A549 (cell line): ENCODE measurements at places on chromosomes 4 and X. TPM values are rescaled to one million over a fixed set of nuclear protein-coding genes. Genes with fewer than 3 reads are reported as not detected.

GRCh38 chr4:125315576-125316400 is 1.0 kb downstream of the FAT4 start:
- peak; percentile 36 for DNase-seq

GRCh38 chr4:64000241-64000640 is 409.0 kb downstream of the TECRL start:
- DNase-seq: no peak

Gene AREG
- polyA plus RNA-seq: 46.3 to 58.9 TPM (median 52.2 TPM) in 3 replicates

DNA sequence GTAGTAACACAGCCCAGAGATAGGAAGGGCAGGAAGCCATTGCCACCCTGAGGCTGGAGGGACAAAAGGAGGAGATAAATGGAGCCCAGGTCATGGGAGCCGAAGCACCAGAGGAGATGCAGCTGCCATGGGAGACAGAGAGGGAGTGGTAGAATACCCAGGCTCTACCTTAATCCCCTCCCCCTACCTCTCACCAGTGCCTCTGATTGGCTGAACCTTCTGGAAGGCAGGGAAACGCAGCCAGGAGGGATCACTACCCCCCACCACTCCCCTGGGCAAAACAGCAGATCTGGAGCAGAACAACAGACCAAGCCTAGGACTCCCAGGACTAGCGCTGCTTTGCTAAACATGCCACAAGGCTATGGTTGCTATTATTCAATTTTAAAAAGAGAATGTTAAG is 114.2 kb downstream of the ZNF827 start:
- DNase-seq: no peak

DNA sequence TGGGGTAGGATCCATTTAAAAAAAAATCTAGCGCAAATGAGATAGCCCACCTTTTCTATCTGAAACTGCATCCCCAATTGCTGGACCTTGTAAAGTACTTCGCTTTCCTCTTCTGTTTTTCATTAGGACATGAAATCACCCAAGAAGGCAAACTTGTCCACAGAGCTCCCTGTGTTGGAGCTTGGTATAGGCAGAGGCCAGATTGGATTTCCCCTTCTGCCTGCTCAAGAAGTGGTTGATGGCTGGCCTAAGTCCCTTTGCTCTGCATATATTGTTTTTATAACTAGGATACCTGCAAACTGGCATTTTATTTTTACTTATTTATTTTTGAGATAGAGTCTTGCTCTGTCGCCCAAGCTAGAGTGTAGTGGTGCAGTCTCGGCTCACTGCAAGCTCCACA is 28.4 kb downstream of the RNF4 start:
- DNase-seq: no peak

Gene CSAG2
- polyA plus RNA-seq: not detected in 3 replicates

- DNase-seq: no peak
These were observed 13.1 kb upstream of the MAGEA4 start for GRCh38 chrX:151899622-151900021.

DNA sequence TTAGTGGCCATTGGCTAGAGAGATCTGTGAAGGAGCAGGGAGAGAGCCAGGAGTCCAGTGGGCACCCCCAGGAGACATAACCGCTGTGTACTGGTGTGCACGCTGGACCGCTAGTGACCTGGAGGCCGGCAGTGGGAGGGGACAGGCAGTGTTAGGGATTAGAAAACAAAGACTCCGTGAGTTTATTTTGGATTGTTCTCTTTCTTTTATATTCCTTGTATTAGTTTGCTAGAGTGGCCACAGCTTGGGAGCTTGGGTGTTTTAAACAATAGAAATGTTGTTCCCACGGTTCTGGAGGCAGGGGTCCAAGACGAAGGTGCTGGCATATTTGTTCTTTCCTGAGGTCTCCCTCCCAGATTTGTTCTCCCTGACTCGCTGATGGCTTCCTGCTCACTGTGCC is 266.4 kb downstream of the RAPGEF2 start:
- DNase-seq: no peak

GRCh38 chr4:91233164-91233563 is 1070.6 kb upstream of the GRID2 start:
- no peak for DNase-seq

Gene CT45A1
- polyA plus RNA-seq: not detected in 3 replicates

GRCh38 chrX:67613996-67614395 is 70.2 kb downstream of the AR start:
- DNase-seq: no peak

DNA sequence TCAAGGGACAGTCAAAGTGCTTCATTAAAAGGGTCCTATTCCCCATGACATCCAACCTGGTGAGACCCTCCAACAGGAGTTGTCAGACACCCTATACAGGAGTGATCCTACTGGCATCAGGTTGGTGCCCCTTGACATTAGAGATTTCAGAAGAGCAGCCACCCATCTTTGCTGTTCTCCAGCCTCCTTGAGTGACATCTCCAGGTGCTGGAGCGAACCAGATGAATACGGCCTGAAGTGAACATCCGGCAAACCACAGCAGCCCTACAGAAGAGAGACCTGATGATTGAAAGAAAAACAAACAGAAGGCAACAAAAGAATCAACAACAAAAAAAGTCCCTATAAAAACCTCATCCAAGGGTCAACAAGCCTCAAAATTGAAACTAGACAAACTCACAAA is 146.1 kb upstream of the PBDC1 start:
- DNase-seq: no peak

Gene SH3TC1
- 5.4 to 8.1 TPM (median 7.4 TPM) in 3 replicates for polyA plus RNA-seq

Gene TRIM60
- not detected in 3 replicates for polyA plus RNA-seq

DNA sequence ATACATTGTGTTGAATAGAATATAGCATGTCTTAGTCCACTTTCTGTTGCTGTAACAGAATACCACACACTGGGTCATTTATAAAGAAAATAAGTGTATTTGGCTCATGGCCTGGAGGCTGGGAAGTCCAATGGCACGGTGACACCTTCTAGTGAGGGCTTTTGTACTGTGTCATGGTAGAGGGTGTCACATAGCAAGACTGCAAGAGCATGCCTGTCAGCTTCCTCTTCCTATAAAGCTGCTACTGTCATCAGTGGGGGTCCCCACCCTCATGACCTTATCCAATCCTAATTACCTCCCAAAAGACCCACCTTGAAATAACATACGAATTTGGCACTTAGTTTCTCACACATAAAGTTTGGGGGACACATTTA is 193.2 kb downstream of the PTTG2 start:
- no peak for DNase-seq
